ENCODE measurements at places on chromosomes 3 and 15.

GRCh38 chr3:60190073-60190472, 1061.2 kb downstream of the FHIT start:
- no peak for DNase-seq

DNA sequence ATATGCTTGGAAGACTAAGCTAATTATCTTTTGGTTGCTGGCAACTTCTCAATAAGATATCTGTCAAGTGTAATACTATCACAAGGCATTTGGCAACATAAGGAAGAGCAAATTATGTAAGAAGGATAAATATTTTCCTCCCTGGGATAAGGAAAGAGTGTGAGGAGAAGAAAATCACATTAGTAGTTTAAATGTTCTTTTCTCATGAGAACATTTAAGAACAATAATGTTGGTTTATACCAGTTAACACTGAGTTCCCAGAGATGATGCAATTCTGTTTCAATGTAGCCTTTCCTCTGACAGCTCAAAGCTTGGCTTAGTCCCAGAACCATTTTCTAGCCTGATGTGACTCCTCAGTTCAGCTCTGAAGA, 66.1 kb upstream of the NPHP3 start:
- no peak for DNase-seq

GRCh38 chr3:119239206-119239820, 1.4 kb downstream of the B4GALT4 start:
- DNase-seq: no peak

DNA sequence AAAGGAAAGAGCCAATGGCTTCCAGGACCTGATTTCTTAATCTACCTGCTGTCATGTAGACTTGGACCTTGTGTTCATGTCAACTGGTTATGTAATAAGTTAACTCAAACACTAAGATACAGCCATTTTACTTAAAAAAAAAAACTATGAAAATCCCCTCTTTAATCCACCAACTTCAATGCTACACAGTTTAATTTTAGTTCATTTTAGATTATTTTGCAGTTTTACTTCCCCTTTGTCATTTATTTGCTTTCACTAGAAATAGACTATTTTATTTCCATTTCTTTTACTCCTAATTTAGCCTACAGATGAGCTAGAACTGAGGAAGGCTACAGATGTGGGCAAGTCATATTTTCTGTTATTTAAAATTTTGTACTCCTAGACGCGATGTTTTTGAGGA, 10.7 kb upstream of the DNAJC13 start:
- no peak for DNase-seq

GRCh38 chr3:63231643-63232042, 46.5 kb upstream of the SYNPR start:
- no peak for DNase-seq

GRCh38 chr15:80060356-80061006, 1.0 kb downstream of the ZFAND6 start:
- DNase-seq: peak; percentile 55
